ENCODE measurements at places on chromosomes 3 and 15. TPM values are rescaled to one million over a fixed set of nuclear protein-coding genes. Genes with fewer than 3 reads are reported as not detected.

DNA sequence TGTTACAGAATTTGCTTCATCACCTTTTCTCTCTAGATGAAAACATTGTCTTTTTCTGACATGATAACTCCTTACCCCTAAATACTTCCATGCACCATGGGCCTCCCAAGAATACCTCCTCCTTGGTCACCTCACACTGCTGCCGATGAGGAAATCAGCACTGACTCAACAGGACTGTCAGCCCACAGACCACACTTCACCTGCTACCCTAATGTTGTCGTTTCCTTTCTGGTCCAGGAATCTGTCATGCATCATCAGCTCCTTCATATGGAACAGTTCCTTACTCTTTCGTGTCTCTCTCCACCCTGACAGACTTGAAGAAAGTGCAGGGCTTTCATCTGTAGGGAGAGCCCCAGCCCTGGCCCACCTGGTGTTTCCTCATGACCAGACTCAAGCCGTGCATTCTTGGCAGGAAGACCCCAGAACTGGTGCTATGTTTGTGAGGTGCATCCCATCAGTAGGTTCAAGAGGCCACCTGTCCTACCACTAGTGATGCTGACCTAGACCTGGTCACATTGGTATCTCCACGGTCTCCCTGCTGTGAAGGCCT lies 41.1 kb upstream of the PLXNA1 start:
- no peaks in the 10 kb centered on the region for H3K36me3 ChIP-seq
- no peak for DNase-seq
- no peaks in the 10 kb centered on the region for H3K27me3 ChIP-seq
- peaks cover 10% of the 10 kb centered on the region for H3K4me1 ChIP-seq

REC114 gene
- not detected for total RNA-seq

GRCh38 chr3:34260271-34261000 lies 462.0 kb downstream of the PDCD6IP start:
- H3K27ac ChIP-seq = no peak overlapping the region
- peak overlapping the region; percentile 19 for H3K4me3 ChIP-seq
- DNase-seq = peak; percentile 38

DNA sequence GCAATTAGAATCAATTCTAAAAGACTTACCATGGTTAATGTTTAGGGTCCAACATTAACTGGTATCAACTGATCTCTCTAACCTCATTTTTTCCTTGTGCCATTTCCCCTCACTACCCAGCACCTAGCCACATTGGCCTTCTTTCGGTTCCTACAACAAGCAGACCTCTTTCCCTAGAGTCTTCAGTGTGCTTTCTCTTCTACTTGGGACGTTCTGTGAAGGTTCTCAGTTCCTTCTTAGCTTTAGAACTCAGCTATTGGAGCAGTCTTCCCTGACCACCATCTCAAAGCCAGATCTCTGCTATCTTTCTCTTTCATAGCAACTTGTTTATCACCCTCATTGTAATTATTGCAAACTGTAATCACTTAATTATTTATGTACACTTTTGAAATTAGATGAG lies 31.5 kb upstream of the MINDY4B start:
- no peak for DNase-seq
- no peaks in the 10 kb centered on the region for H3K4me1 ChIP-seq
- H3K4me3 ChIP-seq = no peak overlapping the region
- H3K27ac ChIP-seq = no peak overlapping the region
- peaks cover 16% of the 10 kb centered on the region for H3K27me3 ChIP-seq

DNA sequence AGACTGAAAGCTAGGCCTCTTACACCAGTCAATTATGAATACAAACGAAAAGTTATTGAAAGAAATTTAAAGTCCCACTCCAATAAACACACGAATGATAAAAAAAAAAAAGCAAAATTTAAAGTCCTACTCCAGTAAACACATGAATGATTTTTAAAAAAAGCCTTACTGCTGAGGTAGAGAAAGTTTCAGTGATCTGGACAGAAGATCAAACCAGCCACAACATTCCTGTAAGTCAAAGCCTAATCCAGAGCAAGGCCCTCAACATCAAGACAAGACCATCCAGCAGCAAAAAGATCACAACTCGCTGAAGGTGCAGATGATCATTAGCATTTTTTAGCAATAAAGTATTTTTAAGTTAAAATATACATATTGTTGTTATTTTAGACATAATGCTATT lies 95.6 kb upstream of the LIPC start:
- H3K4me1 ChIP-seq = peaks cover 21% of the 10 kb centered on the region
- H3K27me3 ChIP-seq = no peaks in the 10 kb centered on the region
- H3K36me3 ChIP-seq = no peaks in the 10 kb centered on the region
- no peak overlapping the region for H3K27ac ChIP-seq

GFM1 gene
- total RNA-seq = 46.9 TPM
